Activated T-cell treated with anti-CD3 and anti-CD28 coated beads, Interleukin-2, amount 50 U/mL, for 48 hours (primary cell): ENCODE measurements at places on chromosomes 16 and 17.

- no peak for DNase-seq
Observed at GRCh38 chr17:78694805-78695531, 87.1 kb downstream of the CYTH1 start.

DNA sequence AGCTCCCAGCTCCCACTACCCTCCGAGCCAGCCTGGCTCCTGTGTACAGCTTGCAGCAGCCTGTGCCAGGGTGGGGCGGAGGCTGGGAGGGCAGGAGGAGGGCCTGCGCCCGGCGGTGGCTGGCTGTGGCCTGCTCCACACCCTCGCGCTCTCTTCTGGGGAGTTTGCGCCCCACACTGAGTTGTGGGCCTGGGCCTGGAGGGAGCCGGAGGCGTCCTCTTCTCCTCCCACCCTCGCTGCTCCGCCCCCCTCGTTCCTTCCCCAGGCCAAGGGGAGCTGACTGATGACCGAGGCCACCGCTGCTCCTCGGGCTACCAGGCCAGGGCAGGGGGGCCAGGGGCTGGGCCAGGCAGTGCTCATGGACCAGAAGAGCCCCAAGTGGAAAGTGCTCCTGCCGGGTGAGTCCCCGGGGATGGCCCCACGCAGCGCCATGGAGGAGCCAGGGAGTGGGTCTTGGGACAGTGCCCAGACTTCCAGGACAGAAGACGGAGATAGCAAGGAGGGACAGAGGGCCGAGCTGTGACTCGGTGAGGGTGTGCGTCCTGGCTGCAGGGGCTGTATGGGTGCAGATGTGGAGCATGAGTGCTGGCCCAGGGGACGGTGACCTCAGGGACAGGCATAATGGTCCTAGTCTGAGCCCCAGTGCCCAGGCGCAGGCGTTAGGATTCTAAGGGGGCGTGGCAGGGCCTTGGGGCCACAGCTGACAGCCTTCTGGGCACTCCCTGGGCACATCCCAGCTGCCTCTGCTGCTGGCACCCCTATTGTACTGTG lies 242.1 kb upstream of the GSE1 start:
- DNase-seq, result no peak

DNA sequence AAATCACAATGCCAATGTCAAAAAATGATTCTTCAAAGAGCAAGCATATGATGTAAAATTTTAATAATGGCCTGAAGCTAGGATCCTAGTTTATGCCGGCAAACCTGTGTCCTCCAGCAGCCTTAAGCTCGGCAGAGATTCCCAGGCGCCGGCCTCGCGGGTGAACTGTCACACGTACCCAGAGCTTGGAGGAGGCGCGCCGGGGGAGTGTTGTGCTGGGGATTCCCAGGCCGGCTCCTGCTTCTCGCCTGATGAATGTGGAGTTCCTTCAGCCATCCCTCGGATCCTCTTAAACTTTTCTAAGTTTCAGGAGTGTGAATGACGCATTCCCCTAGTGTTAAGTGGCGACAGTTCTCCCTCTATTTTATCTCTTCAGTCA lies 19.1 kb upstream of the NTN1 start:
- no peak for DNase-seq

- no peak for DNase-seq
Observed at GRCh38 chr17:77321649-77322513, 181.1 kb downstream of the SEC14L1 start.

DNA sequence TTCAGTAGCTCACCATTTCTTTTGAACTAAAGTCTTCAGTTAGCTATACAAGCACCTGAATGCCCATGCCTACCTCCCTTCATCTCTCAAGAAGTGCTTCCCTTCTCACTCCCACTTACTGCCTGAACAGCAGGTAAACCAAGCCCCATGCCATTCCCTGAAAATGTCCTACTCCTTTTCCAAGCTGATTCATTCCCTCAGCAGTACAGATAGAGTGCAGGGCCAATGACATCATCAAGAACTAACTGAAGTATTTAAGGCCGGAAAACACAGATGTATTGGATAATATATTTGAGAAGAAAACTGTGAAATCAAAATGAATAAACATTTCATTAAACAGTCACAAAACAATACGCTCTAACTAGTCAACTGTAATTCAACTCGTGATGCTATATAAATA lies 478.8 kb upstream of the CDH11 start:
- DNase-seq, result no peak

DNA sequence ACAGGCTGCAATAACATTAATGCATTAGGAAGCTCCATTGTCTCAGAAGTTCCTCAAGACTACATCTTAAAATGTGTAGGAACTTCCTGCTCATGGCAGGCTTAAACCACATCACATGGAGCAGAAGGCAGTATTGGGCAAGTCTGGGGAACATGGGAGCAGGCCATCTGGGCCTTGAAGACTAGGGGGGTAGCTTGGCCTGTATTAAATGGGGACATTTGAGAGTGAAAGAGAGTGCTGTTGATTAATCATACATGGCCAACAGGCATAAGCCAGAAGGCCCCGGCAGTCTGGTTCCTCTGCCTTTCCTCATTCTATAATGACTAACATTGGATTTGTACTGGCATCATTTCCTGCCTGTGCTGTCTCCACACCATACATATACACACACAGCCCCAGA lies 25.2 kb upstream of the SLC5A11 start:
- DNase-seq, result no peak

DNA sequence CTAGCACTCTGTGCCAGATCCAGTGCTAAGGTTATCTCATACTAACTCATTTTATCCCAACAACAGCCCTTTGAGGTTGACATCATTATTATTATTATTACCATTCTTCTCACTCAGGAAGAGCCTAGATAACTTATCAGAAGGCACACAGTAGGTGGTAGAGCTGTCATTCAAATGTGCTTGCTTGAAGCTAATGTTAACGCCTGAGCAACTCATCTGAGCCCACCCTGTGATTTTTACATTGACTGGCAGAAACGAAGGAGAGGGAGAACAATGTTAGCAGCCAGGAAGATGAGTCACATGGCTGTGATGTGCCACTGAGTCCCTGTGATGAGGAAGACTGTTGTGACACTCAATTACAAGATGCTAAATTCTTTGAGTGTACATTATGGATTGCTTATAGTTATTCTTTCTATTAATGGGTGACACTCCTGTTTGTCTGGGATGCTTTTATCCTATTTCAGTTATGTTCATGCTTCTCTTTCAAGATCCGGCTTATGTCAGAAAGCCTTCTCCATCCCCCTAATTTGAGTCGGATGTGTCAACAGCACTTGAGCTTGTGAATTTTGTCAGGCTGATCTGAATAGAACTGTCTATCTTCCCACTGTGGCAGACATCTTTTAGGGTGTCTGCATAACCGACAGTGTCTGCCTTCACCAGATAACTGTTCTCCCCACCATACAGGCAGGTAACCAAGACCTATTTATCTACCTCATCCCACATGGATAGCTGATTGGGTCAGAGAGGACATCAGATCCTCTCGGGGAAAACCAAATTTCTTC lies 426.4 kb downstream of the CA10 start:
- DNase-seq, result no peak

- DNase-seq, result no peak
Observed at GRCh38 chr16:630249-630814, 453 bp upstream of the WFIKKN1 start.

DNA sequence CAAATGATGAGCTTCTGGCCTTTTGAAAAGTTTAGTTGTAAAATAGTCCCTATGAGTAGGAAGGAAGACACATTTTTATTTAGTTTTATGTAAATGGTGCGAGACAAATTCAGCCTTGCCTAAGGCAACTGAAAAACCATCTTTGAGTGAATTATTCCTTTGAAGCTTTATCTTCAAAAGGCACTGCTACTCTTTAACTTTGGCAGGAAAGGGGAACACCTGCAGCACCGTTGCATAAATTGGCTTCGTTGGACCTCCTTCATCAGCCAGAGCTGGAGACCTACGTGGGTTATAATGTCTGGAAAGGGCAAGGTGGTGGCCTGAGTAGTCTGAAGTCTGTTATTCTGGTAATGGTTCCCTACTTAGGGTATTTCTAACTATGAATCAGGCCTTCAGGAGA lies 373.5 kb downstream of the KCNJ2 start:
- no peak for DNase-seq
